Femur (tissue), 1 donor: ENCODE measurements at places on chromosomes 7 and 10.
A peak's percentile ranks its signal among the peaks of the same experiment; 100 is the strongest.

- DNase-seq: no peak
These were observed 246.7 kb upstream of the TPK1 start for GRCh38 chr7:145082366-145083161.

DNA sequence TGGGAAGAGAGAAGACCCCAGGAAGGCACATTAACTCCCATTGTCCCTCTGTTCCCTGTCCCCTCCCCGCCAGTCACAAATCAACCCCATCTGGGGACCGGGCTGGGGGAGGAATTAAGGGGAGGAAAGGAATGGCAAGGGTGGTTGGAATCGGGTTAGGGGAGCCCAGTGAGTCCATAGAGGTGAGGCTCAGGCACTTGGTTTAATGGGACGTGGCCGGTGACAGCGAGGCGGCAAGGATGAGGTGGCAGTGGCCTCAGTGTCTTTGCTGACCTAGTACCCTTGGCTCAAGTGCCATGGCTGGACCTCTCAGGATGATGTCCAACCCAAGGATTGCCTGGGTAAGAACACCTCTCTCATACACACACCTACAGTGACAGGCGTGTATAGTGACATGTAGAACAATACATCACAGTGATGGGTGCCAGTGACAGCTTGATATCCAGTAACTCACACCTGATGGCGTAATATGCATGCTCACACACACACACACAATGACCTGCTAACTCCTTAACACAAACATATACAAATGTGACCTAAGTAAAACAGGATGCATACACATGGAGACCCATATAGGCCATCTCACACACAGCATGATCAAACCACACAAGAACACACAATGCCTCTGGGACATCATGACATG lies 12.3 kb downstream of the KCNIP2 start:
- no peak for DNase-seq

DNA sequence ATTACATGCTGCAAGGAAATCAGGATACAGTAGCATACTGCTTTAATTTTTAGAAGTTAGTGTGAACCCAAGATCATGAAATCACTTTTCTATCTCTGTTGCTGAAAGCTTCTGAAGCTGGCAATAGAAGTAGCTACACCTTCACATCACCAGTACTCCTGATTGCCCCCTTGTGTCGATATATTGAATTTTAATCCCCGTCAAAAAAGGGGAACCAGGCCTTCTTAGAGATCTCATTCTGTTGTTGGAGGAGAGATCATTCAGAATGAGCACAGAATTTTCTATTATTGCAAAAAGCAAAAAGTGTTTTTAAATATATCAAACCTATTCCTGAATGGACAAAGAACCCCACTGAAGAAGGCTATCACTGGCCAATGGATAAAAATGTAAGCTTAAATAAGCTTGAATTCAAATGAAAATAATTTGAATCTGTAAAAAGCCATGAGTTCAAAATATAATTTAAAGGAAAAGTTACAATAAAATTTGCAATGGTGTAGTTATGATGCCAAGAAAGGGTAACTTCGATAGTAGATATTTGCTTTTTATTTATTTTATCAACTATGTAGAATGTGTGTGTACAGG lies 39.7 kb upstream of the TEX47 start:
- DNase-seq: no peak

DNA sequence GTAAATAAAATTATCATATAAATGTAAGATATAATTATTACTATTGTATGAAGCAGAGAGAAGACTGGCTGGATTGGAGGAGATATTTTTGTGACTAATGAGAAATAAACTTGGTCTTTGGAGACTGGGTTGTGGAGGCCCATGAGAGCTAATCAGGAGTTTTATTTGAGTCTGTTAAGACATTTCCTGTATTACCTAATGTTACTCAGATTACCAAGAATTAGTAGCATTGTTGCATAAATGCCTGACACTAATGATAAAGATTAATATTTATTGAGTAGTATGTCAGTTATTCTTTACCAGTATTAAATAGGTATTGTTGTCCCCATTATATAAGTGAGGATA lies 7.1 kb downstream of the CCDC126 start:
- DNase-seq: no peak

DNA sequence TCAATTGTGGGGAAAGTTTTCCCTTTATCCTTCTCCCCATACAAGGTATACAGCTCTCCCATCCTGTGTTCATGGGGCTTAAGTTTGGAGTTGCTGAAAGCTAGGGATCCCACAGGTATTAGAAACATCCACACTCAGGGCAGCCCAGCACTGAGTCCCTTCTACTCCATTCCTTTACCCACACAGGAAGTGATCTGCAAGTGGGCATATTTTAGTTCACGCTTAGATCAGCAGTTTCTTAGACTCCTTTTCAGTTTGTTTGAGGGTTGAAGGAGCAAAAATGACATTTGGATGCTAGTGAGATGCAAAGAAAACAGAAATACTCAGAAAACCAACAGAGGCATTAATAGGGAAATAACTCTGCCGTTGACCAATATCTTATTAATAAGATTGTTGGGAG lies 134.7 kb downstream of the VPS50 start:
- no peak for DNase-seq

- no peak for DNase-seq
These were observed 171.1 kb upstream of the TMEM196 start for GRCh38 chr7:19944363-19945120.

GRCh38 chr10:28633750-28634149 lies 43.6 kb upstream of the BAMBI start:
- no peak for DNase-seq

GRCh38 chr7:50695026-50695425 lies 87.7 kb downstream of the GRB10 start:
- no peak for DNase-seq

GRCh38 chr7:5396542-5396941 lies 27.1 kb downstream of the TNRC18 start:
- DNase-seq: no peak

DNA sequence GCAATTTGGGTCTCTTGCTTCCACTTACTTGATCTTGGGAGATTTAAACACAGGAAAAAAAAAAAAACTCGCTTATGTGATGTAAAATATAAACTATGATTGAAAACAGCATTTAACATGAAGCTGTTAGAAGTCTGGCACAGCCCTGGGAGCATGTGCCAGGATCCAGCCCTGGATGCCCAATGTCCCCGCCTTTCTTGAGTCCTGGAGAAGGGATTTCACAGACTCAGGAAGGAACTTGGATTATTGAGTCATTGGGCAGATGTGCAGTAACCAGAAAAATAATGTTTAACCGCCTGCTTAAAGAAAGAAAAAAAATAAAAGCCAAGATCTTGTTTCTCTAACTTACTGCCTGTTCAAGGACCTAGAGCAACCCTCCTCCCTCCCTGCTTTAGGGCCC lies 3.7 kb upstream of the JCAD start:
- peak; percentile 79 for DNase-seq

GRCh38 chr10:97903128-97904017 lies 53.7 kb downstream of the GOLGA7B start:
- DNase-seq: no peak

DNA sequence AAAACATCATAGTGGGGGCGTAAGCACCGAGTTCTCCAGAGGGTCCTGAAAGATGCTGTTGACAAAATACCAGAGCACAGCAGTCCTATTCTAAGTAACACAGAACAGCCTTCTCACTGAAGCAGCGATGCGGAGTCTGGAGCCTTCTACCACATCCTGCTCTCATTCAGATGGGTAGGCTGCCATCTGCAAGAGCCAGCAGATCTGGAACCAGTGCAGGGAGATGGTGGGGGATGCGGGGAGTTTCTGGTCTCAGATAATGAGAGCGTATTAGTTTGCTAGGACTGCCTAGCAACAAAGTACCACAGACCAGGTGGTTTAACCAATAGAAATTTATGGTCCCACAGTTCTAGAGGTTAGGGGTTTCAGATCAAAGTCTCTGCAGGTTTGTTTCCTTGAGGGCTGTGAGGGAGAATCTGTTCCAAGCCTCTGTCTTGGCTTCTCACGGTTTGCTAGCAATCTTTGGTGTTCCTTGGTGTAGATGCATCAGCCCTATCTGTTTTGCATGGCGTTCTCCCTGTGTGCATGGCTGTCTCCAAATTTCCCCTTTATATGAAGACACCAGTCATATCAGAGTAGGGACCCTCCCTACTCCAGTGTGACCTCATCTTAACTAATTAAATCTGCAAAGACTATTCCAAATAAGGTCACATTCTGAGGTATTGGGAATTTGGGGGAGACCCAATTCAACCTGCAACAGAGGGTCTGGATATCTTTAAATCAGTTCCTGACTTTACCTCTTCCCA lies 52.0 kb upstream of the STEAP1B start:
- no peak for DNase-seq

DNA sequence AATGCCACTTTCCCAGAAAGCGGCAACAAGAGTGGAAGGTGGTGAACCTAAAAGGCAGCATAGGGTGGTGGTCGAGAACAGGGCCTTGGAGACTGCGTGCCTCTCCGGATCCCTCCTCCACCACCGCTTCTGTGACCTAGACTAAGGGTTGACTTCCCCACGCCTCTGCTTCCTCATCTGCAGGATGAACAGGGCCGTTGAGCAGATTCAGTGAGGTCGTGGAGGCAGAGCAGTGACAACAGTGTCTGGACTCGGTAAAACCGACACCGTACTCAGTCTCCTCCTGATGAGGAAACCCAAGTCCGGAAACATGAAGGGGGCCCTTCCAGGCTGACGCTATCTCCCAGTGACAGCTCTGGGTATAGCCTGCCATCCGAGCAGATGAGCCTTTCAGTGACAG lies 162.6 kb downstream of the CELF2 start:
- DNase-seq: no peak

DNA sequence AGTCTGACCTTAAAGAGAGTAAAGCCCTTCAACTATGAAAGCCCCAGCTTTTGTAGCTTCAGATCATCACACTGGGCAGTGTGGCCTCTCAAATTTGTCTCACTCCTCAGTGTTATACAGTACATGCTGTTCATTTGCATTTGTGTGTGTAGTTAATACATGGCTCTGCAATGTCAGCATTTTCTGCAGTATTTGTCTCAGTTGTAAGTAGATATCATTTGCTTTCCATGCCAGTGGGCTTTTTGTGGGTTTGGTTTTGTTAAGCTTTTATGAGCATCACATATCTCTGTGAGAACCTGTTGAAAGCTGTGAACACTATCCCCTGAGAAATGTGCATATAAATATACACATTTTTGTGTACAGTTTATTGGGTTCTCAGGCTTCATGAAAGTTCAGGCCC lies 57.0 kb downstream of the ZNF277 start:
- DNase-seq: no peak

DNA sequence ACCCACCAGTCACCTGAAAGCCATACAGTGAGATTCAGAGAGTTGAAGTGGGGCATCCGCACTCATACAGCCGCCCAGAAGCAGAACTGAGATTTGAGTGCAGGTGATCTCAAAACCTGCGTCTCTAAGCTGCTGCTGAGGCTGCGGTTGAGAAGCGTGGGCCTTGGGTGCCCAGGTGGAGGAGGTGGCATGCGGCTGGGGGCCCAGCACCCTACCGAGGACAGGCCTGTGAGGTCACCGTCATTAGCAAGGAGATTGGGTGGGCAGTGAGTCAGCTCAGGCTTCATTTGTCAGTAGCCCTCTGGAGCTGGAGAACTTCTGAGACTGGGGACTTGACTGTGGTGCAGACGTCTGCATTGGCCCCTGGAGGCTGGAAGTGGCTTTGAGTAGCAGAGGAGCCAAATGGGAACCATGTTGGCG lies 29.8 kb downstream of the ZMIZ1 start:
- DNase-seq: no peak

DNA sequence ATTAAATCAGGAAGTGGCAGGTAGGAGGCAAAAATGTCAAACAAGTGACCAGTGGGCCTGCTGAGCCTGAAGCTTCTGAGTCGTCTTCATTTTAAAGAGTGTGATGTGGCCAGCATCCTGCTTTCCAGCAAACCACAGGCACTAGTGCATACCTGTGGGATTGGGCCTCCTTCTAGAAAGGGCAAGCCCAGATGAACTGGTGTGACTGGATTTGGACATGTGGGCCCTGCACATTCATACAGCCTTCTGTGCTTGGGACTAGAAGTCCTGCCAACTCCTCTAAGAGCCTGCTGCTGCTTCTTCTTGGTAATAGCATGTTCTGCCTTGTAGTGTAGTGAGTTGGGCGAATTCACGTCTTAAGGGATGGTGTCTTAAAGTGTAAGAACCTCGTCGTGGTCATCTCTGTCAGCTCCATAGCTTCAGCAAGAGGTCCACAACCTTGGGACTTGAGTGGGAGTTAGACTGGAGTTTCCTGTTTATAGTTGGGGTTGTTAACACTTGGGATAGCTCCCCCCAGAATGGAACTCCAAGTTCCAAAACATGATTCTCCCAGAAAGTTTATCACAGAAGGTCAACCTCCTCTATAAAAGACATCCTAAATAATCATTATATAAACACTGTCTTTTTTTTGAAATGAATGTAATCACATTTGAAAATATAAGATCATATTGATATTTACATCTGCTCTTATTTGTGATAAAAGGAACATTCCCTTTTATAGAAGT lies 11.2 kb downstream of the BMPER start:
- no peak for DNase-seq

- DNase-seq: no peak
These were observed 73.2 kb downstream of the SFMBT2 start for GRCh38 chr10:7337431-7338171.

DNA sequence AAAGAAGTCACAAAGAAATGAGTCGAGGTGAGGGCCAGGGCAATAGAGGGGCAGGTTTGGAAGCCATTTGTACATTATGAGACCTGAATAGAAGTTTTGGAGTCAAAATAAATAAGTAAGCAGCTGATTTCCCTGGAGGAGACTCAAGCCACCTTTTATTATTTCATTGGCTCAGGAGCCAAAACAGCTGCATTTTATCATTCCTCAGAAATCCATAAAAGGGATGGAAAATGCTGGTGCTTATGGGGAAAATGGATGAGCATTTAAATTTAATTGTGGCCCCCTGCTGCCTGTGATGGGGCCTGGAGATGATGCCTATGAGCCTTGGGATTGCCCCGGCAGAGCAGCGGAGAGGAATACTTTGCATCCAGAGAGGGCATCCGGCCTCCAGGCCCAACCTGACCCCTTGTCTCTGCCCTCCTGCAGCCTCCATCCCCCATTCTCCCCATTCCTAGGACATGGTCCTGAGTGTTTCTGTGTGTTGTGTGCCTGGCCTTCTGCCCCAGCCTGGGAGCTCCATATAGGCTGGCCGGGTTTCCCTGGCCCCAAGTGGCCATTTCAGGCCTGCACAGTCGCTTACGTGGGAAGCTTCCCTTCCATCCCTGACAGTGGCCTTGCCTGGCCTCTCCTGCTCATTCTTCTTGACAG lies 296.8 kb upstream of the ZMIZ1 start:
- DNase-seq: peak; percentile 40

DNA sequence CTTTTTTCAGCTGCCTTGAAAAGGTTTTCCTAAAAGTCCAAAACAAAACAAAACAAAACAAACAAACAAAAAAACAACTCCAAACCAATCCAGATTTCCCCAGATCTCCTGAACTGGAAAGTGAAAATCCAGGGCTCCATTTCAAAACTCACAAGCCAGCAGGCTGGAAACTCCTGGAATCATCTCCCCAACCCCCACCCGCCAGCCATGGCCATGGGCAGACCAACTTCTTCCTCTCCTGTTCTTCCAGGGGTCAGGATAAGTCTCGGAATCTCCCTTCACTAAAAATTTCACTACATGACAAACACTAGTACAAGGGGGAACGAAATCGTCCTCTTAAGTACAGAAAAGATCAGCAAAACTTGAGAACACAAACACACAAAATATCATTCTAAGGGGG lies 40.4 kb downstream of the GNA12 start:
- DNase-seq: no peak
